ENCODE measurements at places on chromosomes 7 and 10.

GRCh38 chr10:3636356-3637181, 148.4 kb downstream of the KLF6 start:
- DNase-seq = peak; percentile 83

DNA sequence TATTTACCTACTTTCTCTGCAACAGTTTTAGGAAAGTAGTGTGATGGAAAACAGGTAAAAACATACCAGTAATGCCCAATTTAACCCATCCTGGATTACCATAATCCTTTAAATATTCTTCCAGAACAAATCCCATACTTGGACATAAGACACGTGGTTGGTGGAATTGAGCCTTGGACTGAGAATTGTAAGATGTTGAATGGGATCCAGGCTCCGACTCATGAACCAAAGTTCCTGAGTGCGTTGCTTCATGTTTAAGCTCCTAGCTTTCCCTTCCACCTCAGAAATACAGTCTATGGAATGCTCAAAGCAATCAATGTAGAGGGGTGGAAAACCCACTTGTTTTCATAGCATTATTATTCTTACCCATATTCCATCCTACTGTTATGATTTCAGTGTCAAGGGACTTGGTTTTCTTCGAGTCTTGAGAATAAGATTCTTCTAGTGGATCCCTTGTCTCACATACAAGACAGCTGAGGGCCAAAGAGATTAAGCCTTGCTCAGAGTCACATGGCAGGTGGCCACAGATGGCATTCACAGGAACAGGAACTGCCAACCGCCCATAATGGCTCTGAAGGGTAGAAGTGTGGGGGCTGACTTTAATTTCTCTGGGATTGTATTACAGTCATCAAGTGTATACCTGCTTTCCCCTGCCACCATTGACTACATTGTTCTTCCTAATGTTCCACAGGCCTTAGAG, 171.2 kb downstream of the GFRA1 start:
- peak; percentile 14 for DNase-seq

GRCh38 chr7:155145477-155146255, 75.5 kb downstream of the HTR5A start:
- DNase-seq = no peak

DNA sequence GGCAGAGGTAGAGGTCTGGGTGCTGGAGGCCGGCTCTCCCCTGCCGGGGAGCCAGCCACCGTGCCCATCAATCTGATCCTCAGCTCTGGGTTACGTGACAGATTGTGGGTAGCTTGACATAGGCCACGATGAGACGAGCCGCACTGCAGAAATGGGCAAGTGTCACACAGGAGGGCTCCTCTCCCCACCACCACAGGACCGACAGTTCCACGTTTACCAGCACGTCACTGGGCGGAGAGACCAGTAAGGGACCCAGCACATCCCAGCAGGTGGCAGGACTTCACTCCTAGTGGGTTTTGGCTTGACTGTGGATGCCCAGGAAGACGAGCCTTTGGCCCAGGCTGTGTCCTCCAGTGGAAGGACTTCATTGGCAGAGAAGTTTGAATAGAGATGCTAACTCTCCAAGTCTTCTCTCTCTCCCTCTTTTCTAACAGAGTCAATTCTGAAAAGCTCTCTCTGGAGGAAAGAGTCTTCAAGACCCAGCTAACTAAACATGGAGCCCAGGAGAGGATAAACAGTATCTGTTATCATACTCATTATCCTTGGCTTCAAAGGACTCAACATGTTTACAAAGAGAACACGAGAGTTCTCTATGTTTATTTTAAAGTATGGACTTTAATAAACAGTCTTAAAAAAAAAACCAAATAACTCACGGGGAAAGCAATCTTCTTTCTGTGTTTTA, 129.3 kb upstream of the JCAD start:
- DNase-seq = no peak
